Stimulated activated CD8-positive, alpha-beta memory T cell treated with anti-CD3 and anti-CD28 coated beads, Interleukin-15, amount 100 ng/mL, for 1 hour (primary cell): ENCODE measurements at places on chromosomes 16 and 17.

DNA sequence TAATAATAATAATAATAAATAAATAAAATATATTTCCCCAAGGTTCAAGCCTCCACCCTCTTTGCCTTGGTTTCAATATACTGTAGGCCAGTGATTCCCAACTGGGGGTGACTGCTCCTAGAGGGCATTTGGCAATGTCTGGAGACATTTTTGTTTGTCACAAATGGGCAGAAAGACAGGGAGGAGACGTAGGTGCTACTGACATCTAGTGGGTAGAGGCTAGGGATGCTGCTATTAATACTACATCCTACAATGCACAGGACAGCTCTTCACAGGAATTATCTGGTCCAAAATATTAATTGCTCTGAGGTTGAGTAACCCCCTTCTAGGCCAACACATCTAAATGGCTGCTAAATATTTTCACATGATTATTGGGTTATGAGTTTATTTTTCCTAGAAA is 12.8 kb upstream of the PRR14 start:
- no peak for DNase-seq

DNA sequence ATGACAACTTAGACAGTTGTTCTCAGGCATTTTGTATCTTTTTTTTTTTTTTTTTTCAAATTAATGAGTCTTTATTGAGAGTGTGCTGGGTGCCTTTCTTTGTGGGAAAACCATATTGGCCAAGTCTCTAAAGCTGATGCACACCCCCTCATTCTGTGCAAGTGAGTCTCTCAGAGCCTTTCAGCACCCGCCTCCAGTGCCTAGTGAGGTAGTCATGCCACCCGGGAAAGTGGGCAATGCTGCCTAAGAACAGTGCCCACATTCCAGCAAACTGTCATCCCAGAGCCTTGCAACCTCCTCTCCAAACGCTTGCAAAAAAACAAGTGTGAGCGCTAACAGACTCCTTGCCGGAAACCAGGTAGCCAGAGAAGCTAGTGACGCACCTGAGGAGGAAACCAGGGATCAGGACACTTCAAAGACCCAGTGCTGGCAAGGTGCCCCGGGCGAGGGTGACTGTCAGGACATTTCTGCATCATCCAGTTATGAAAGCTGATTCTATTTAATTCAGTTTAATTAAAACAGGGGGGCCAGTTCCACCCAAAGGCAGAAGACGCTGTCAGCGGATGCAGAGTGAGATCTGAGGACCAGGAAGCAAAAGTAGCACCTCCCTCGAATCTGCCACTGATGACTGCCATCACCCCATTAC is 34.9 kb downstream of the SMARCE1 start:
- peak; percentile 38 for DNase-seq

DNA sequence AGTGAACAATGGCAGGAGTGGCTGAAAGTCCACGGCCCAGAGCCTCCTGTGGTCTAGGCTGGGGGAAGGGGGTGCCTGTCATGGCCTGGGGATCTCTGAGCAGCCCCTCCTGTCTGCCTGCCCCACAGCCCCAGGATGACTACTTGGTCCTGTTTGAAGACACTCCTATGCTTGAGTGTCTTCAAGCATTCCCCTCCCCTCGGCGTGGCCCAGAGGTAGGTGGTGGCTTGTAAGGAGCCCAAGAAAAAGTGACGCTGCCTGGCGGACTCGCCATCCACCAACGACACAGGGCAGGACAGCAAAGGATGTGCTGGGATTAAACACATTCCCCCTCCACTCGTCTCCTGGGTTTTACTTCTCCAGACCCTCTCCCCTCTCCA is 5.7 kb downstream of the SULT1A1 start:
- DNase-seq: no peak

GRCh38 chr16:68768175-68768574 is 31.1 kb downstream of the CDH1 start:
- no peak for DNase-seq

DNA sequence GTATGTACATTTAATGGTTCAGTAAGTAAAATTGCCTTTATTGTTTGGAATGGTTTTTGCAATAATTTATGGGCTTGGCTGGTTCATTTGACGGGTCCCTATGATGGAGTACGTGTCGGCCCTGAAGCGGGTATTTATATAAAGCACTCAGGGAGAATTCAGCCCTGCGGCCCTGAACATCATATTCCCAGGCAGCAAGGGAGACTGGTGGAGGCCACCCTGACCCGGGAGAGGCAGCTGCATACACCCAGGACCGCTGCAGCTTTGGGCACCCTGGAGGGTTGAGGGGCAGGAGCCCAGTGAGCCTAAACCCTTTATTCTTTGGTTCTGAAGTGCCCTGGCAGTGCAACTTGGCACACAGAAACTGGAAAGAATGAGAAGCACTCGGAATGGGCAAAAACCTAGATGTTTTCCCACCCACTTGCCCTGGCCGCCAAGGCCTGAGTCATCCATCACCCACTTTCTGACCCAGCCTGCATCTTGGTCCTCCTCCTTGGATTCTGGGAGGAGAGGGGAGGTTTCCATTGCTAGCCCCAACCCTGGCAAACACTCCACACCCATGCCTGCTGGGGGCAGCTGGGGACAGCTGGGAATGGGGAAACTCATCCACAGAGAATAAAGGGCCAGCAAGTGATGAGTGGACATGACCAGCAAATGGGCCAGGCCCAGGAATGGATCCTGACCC is 162.2 kb upstream of the TNRC6C start:
- no peak for DNase-seq

- no peak for DNase-seq
These were observed 2.8 kb downstream of the CEP20 start for GRCh38 chr16:15885560-15886001.

DNA sequence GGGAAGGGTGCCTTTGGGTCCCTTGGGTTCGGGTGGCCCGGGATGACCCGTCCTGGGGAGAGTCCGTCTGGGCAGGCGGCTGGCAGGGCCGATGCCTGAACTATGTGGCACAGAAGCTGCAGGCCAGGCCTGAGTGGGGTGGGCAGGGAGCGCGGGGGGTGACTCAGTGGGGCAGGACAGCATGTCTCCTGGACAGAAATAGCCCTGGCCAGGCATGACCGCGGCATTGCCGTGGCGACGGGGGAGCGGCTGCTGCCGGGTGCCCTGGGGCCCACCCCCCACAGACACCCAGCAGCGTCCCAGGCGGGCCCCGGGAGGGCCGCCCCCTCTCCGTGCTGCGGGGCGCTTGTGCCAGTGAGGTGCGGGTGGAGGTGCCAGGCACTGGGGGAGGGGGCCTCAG is 1.8 kb upstream of the C1QTNF8 start:
- DNase-seq: no peak

GRCh38 chr16:11066261-11066870 is 122.0 kb downstream of the CLEC16A start:
- DNase-seq: no peak

GRCh38 chr16:23678430-23679273 is at the start of gene PLK1:
PLK1 (plus strand) TSS chr16:23678889; CDS start chr16:23678933, 44 bp downstream.
- DNase-seq: peak; percentile 37

DNA sequence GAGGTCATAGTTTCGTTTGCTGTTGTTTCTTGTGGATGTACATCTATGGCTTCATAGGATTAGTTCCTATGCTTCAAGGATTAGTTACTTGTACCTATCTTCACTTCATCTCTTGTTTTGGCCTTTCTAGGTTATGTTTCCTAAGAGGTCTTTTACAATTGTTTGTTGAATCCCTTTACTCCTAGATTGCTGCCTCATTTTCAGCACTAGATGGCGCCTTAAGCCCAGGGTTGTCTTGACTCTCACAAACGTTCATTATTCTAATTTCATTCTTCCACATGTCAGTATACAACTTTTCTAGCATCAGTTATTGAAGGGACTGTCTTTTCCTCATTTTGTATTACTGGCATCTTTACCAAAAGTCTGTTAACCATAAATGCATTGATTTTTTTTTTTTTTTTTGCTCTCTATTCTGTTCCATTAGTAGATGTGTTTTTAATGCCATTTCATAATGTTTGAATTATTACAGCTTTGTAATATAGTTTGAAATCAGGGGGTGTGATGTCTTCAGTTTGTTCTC is 45.0 kb upstream of the NACA2 start:
- peak; percentile 22 for DNase-seq

DNA sequence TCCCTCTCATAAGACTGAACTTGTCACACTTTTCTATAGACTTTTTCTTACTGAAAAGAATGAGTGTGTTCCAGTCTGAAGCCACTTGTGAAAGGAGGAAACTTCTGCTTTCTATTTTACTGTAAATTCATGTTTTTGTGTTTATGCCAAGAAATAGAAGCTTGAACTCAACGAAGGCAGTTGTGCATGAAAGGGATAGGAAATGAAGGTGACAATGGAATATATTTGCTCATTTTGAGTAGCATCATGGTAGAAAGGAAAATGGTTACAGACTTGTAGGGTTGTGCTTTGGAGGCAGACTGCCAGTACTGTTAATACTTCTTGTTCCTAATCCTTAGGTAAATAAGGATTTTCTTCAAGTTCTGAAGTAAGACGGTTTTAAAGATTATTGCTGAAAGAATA is 8.1 kb downstream of the CLTC start:
- no peak for DNase-seq
